Liver (tissue), 10 donors: ENCODE measurements at places on chromosomes 12 and 14. TPM values are rescaled to one million over a fixed set of nuclear protein-coding genes. Genes with fewer than 3 reads are reported as not detected.

Gene C12orf56
- 0.08 TPM for total RNA-seq

DNA sequence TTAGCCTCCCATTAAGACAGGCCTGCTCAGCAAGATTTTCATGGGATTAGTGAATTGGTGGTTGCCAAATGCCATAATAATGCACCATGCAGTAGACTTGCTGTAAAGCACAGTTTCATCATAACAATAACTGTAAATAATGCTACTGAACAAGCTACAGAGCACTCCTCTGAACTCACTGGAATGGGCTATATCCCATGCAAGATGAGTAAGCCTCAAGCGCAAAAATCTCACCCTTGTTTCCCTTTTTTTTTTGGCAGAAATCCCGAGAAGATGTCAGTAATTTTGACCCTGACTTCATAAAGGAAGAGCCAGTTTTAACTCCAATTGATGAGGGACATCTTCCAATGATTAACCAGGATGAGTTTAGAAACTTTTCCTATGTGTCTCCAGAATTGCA is 145.9 kb upstream of the HIF1A start:
- no peak for DNase-seq
- no peak overlapping the region for H3K27ac ChIP-seq
- H3K4me3 ChIP-seq: no peak overlapping the region
- H3K4me1 ChIP-seq: peaks cover 10% of the 10 kb centered on the region
- H3K27me3 ChIP-seq: no peaks in the 10 kb centered on the region

DNA sequence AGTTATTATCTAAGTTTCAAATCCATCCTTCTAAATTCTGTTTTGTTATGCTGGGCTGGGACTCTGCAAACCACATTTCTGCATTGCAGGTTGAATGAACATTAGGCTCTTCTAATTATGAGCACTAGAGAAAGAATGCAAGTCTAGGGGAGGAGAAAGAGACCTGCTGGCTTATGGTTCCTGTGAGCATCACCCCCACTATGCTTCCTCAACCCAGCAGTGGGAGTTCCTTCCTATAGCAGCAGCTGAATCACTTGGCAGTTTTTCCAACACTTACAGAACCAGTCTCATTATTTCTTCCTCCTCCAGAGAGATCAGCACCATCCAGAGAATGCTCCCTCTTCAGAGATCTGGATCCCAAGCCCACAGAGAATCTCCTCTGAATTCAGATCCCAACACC is 297.7 kb upstream of the CLEC14A start:
- H3K4me1 ChIP-seq: no peaks in the 10 kb centered on the region
- H3K4me3 ChIP-seq: no peak overlapping the region
- H3K36me3 ChIP-seq: no peaks in the 10 kb centered on the region
- H3K27me3 ChIP-seq: no peaks in the 10 kb centered on the region
- no peak overlapping the region for H3K27ac ChIP-seq
- no peak for DNase-seq

GRCh38 chr12:124359671-124360581 is 65.0 kb downstream of the RFLNA start:
- H3K4me1 ChIP-seq: peaks cover 36% of the 10 kb centered on the region
- H3K36me3 ChIP-seq: peaks cover 14% of the 10 kb centered on the region
- peak; percentile 48 for DNase-seq
- H3K4me3 ChIP-seq: no peak overlapping the region
- H3K27ac ChIP-seq: peak overlapping the region; percentile 56

GRCh38 chr12:52259657-52260243 is 14.7 kb upstream of the KRT86 start:
- DNase-seq: no peak
- H3K4me1 ChIP-seq: no peaks in the 10 kb centered on the region
- no peaks in the 10 kb centered on the region for H3K36me3 ChIP-seq
- H3K27me3 ChIP-seq: peaks cover 12% of the 10 kb centered on the region

Gene ASCL1
- total RNA-seq: not detected

Gene OTOGL
- 0.09 TPM for total RNA-seq

Gene PRH2
- total RNA-seq: 0.42 TPM

DNA sequence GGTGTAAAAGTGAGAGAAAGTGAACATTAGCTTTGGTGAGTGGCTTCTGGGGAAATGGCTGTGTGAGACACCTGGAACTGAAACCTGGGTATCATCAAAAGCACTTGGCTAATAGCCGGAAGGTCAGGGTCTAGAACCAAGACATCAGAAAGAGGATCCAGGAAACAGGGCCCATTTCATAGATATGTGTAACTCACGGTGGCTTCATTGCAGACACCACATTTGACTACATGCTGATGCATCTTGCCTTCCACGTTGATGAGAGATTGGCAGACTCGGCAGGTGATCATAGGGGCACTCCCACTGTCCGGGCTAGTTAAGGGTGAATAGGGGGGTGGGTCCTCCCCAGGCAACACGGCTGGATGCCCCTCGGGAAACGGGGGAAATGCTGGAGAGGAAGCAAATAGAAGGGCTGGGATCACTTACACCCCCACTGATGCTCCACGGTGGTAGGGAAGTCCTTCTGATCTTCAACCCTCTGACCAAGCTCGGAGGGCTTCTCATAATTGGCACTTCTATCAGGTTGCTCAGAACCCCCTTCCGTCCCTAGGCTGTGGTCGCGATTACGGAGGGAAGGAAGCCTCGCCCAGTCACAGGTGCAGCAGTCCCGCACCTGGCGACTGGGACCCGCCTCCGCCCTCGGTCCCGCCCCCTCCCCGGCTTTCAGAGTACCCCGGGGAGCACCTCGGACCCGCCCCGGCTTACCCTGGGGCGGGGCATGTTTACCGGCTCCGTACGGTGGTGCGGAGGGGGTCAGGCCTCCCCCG is 593 bp downstream of the PIP4P1 start:
- peak overlapping the region; percentile 87 for H3K4me3 ChIP-seq
- H3K4me1 ChIP-seq: peaks cover 29% of the 10 kb centered on the region
- peaks cover 27% of the 10 kb centered on the region for H3K36me3 ChIP-seq
- peak; percentile 61 for DNase-seq
- no peaks in the 10 kb centered on the region for H3K27me3 ChIP-seq

GRCh38 chr12:78036874-78037273 is 206.2 kb downstream of the NAV3 start:
- no peak for DNase-seq

GRCh38 chr14:69137843-69138535 is 14.9 kb downstream of the DCAF5 start:
- H3K4me1 ChIP-seq: peaks cover 24% of the 10 kb centered on the region
- no peak for DNase-seq
- H3K27ac ChIP-seq: no peak overlapping the region
- no peaks in the 10 kb centered on the region for H3K27me3 ChIP-seq
- no peak overlapping the region for H3K4me3 ChIP-seq

Gene SLC35F4
- total RNA-seq: not detected

Gene P2RX2
- total RNA-seq: not detected

Gene METTL1
- total RNA-seq: 2.8 TPM

Gene SSTR1
- total RNA-seq: 0.23 TPM

Gene ZNF384
- 8.5 TPM for total RNA-seq

- no peaks in the 10 kb centered on the region for H3K27me3 ChIP-seq
- no peak overlapping the region for H3K4me3 ChIP-seq
Observed at GRCh38 chr12:19120795-19121194, 8.7 kb upstream of the PLEKHA5 start.

GRCh38 chr12:8887285-8887715 is 27.0 kb upstream of the PHC1 start:
- no peak for DNase-seq
- H3K27me3 ChIP-seq: no peaks in the 10 kb centered on the region
- no peaks in the 10 kb centered on the region for H3K36me3 ChIP-seq
- no peaks in the 10 kb centered on the region for H3K4me1 ChIP-seq
- H3K4me3 ChIP-seq: no peak overlapping the region
- H3K27ac ChIP-seq: no peak overlapping the region

GRCh38 chr12:131458931-131459772 is 251.7 kb upstream of the SFSWAP start:
- DNase-seq: peak; percentile 30
- H3K27ac ChIP-seq: no peak overlapping the region
- H3K27me3 ChIP-seq: no peaks in the 10 kb centered on the region
- H3K36me3 ChIP-seq: no peaks in the 10 kb centered on the region
- H3K4me1 ChIP-seq: no peaks in the 10 kb centered on the region

Gene RNF212B
- total RNA-seq: 0.17 TPM

GRCh38 chr12:119797090-119797489 is 80.0 kb downstream of the CIT start:
- no peaks in the 10 kb centered on the region for H3K27me3 ChIP-seq
- H3K36me3 ChIP-seq: no peaks in the 10 kb centered on the region
- no peak overlapping the region for H3K27ac ChIP-seq
- DNase-seq: no peak
- no peak overlapping the region for H3K4me3 ChIP-seq
- no peaks in the 10 kb centered on the region for H3K4me1 ChIP-seq
